ENCODE measurements at places on chromosomes 2 and 18.

DNA sequence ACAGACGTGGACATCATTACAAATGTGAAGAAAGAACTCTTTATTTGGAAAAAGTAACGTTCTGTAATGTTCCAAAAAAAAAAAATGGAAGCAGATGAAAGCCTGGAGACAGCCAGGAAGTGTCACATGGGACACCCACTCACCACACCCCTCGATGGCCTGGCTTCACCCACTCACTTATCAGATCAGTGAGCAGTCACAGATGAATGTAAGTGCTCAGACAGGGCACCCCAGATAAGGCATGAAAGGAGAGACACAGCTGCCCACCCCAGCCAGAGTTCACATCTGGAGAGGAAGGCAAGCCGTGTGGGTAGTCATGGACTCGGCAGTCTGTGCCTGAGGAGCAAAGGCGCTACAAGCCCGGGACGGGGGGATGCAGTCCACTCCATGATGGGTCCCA lies 105.2 kb downstream of the SEPTIN10 start:
- DNase-seq: peak; percentile 26

DNA sequence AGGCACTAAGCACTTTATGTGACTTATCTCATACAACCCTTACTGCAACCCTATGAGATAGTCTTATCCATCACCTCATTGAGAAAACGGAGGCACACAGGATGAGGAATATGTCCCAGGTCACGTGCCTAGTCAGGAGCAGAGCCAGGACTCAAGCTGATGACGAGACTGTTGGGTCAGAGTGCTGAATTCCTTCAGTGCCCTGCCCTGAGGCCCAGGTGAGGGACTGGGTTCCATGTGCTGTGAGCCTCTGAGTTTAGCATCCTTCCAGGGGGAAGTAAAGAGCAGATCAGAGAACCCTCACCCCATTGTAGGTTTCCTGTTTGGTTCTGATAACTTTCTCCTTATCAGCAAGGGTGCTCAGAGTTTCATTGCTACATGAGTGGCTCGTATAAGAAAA lies 11.7 kb upstream of the EDAR start:
- DNase-seq: no peak

- peak; percentile 94 for DNase-seq
Measured at GRCh38 chr2:121210691-121211090, 74.3 kb downstream of the TFCP2L1 start.

- peak; percentile 69 for DNase-seq
Measured at GRCh38 chr2:232697807-232698110, 628 bp downstream of the GIGYF2 start.

DNA sequence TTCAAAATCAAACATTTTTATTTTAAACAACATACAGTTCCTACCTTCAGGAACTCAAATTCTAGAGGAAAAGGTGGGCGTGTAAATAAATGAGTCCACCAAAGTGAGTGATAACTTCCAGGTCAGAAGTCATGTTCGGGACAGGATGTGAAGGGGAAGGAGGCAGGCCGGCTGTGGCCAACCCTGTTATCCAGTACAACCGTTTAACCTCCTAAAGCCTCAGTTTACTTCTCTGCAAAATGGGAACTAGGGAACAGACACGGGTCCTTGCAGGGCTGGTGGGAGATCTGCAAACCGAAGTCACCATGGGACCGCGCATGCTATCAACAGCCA lies 373 bp downstream of the EIPR1 start:
- DNase-seq: peak; percentile 57

DNA sequence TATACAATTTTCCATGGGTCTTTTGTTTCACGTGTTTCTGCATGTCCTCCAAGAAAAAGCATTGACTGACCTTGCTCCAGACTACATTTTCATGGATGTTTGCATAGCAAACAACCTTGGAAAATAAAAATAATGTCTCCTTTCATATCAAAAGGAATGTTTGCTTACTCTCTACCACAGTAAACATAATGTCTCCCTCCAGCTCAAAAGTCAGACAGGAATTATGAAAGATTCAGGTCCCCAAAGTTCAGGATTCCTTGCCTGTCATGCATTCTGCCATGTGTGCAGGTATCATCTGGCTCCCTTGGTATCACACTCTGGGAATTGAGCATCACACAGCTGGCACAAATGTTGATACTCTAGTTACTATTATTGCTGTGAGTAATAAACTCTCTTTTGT lies 103.1 kb upstream of the ZC3H15 start:
- DNase-seq: peak; percentile 51

DNA sequence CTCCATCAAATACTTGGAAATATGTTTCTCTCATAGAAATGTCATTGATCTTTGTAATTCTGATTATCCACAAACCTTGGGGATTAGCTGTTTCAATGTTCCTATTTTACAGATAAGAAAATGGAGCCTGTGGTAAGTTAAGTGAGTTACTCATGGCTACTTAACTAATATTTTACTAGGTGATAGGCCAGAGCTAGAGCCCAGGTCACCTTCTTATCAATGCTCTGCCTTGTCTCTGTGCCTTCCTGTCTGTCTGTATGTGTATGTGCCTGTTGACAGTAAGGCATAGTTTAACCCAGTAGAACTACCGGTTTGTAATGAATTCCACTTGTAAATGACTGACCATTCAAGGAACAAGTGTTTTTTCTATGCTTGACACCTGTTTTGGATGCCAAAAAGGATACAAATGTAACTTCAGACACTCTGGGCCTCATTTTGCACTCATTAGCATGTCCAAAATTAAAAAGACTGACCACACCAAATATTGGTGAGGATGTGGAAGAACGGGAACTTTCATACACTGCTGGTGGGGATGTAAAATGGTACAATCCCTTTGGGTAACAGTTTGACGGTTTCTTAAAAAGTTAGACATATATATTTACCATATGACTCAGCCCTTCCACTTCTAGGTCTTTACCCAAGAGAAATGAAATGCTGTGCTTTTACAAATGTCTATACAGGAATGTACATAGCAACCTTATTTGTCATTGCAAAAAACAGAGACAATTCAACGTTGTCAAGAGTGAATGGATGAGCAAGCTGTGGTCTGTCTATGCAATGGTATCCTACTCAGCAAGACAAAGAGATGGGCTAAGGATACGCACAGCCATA lies 19.6 kb upstream of the IL1A start:
- DNase-seq: peak; percentile 83

DNA sequence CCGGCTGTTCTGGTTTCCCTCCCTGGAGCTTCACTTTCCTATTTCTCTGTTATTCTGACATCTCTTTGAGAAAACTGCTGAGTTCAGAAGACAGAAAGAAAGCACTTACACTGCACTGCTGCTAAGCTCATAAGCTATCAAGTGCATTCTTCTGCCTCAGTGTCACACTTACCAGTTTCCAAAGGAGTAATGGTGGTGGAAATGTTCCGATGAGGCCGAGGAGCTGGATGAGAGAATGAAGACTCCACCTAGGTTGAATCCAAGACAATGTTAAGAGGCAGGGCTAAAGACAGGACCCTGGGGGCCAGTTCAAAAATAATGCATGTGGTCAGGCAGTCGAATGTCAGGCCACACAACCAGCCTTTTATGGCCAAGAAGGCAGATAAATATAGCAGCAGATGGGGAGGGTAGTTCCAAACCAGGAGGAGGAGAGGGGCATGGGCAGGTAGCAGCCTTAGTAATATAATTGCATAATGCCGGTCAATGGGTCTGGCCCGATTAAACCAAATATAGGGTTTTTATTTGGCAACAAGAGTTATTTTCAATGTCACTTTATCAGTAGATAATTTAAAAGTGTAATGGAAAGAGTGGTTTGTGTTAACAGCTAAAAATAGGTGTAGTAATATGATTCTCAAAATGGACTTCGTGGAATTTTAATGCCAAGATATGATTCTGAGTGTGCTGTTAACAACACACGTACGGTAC lies at the start of gene MYOM1:
Gene MYOM1, minus strand, starts transcription at position 338 of the 705 bp plus-strand sequence. CDS start 4,745 bp downstream, outside the sequence.
- no peak for DNase-seq

- DNase-seq: no peak
Measured at GRCh38 chr2:174858745-174859144, 94.5 kb upstream of the CHRNA1 start.

DNA sequence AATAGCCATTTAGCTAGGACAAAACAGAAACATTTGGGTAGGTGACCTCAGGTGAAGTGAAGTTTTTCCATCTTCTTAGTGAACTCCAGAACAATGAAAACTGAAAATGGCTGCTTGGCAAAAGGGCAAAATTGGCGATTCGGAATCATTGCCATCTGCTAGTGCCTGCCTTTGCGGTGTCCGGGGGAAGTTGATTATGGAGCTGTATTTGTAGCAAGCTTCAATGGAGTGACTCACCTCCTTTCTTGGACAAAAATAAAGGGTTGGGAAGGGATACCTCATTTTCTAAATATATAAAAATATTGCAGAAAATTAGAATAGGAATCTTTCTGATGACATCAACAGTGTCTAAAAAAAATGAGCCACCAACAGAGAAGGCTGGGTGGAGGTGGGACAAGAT lies 460.5 kb downstream of the TGIF1 start:
- DNase-seq: no peak

- DNase-seq: peak; percentile 45
Measured at GRCh38 chr2:217988840-217989204, 14.0 kb downstream of the TNS1 start.
